ENCODE measurements at places on chromosomes 12 and 14.
A peak's percentile ranks its signal among the peaks of the same experiment; 100 is the strongest.

GRCh38 chr12:47636908-47637780 is 68.7 kb downstream of the RPAP3 start:
- DNase-seq: no peak

- DNase-seq: no peak
Observed at GRCh38 chr12:916240-916639, 33.3 kb downstream of the RAD52 start.

DNA sequence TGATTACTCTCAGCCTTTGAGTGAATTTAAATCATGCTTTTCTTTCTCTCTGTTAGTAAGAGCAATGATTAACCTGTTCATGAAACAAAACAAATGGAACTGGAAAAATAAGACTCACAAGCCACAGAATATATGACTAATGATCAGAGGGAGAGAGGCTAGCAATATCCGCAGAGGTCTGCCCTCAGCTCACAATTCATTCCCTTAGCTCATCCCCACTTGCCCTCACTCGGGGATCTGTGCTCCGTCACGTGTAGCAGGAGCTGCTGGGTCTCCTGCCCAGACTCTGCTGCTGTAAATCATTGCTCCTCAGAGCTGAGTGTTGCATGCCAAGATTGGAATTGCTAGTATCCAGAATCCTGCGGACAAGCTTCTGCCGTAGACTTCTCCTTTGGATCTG is 53.1 kb upstream of the GNG2 start:
- DNase-seq: no peak

DNA sequence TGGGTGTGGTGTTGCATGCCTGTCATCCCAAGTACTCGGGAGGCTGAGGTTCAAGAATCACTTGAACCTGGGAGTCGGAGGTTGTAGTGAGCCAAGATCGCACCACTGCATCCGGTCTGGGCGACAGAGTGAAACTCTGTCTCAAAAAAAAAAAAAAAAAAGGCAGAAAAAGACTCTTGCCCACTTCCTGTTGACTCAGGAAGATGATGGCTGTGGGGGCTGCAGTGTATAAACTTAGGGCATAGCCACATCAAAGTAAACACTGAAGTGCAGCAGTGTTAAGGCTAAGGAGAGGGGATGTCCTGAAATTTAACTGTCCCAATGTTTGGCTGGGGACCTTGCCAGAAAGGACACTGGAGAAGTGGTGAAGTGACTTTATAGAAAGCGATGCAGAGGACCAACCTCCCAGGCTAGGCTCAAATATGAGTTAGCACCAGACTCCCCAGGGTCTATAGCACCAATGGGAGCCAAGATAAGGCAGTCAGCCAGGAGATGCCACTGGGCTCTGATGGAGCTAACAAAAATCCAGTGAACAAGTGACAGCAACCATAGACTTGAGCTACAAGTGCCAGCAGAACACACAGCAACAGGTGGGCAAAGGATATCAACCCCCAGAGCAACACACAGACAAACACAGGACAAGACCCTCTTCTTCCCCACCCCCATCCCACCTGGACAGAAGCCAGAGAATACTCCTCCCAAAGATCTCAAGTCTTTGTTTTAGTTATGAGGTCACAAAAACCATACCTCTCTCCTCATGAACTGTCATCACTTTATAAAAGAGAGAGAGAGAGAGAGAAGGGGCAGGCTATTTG is 28.0 kb downstream of the NELL2 start:
- no peak for DNase-seq

DNA sequence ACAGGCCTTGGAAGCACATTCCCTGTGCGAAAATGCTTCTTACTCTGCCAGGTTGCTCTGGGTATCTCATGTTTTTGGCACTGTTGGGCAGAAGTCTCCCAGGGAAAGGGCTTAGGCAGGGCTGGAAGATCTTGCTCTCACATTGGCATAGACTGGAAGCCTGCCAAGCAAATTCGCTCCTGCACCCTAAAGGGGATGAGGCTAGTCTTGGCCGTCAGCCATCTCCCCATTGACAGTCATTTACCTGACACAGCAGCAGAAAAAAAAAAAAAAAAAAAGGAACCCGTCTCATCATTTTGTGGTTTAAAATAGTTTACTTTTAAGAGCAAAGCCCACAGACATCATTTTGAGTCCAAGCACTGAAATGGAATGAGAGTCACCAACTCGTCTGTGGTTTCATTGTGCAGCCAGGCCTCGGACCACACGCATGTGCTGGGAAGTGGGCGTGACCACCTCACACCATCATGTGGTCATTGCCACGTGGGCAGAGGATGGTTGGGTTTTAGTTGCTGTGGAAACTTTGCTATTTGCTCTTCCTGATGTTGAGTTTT is 84.8 kb downstream of the NRXN3 start:
- no peak for DNase-seq

GRCh38 chr12:17301544-17301943 is 695.6 kb upstream of the LMO3 start:
- no peak for DNase-seq

DNA sequence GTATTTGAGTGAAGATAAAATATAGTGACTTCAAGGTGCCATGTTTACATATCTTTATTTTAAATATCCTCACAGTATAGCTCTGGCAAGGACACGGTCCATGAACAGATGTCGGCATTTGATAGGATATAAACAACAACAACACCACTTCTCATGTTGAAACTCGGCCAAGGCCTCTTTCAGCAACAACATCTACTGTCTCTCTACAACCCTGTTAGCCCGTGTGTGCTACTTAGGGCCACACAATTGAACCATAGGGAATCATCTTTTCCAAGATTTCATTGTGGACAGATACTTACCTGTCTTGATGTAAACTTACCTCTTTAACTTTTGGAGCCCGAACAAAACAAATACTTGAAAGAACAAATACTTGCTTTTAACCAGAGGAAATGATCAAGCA is 168.7 kb upstream of the SSTR1 start:
- DNase-seq: no peak

DNA sequence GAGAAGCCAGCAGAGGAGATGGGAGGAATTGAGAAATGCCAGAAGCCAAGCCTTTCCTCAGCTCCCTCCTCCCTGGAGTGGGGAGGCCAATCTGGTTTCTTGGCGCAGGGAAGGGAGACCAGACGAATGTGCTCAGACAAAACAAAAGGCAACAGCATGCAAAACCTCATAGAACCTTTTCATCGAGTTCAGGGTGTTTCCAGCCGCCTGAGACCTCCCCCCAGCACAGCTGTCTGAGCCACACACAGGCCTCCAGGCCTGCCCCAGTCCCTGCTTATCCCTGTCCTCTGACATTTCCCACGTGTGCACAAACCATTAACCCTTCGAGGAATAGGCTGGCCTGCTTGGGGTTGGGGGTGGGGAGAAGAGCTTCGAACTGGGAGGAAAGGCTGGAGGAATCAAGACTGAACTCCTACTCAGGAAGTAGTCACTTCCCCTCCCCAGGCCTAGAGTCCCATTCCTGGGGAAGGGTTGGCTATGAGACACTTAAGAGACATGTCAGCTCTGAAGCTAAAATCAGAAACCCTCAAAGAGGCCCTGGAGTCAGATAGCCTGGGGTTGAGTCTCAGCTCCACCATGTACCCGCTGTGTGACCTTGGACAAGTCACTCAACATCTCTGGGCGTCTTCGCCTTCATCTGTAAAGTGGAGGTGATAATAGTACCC is 10.7 kb downstream of the TBX3 start:
- DNase-seq: peak; percentile 31

GRCh38 chr12:42960087-42960527 is 370.6 kb upstream of the PRICKLE1 start:
- no peak for DNase-seq

DNA sequence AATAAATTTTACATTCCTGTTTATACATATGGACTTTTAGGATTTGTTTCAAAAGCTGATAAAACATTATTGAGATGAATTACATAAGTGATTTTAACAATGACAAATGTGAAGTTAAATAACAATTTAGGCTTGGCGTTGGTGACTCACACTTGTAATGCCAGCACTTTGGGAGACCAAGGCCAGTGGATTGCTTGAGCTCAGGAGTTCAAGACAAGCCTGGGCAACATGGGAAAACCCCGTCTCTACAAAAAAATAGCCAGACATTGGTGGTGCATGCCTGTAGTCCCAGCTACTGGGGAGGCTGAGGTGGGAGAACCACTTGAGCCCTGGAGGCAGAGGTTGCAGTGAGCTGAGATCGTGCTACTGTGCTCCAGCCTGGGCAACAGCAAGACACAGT is 7.4 kb downstream of the ACOT2 start:
- DNase-seq: no peak

DNA sequence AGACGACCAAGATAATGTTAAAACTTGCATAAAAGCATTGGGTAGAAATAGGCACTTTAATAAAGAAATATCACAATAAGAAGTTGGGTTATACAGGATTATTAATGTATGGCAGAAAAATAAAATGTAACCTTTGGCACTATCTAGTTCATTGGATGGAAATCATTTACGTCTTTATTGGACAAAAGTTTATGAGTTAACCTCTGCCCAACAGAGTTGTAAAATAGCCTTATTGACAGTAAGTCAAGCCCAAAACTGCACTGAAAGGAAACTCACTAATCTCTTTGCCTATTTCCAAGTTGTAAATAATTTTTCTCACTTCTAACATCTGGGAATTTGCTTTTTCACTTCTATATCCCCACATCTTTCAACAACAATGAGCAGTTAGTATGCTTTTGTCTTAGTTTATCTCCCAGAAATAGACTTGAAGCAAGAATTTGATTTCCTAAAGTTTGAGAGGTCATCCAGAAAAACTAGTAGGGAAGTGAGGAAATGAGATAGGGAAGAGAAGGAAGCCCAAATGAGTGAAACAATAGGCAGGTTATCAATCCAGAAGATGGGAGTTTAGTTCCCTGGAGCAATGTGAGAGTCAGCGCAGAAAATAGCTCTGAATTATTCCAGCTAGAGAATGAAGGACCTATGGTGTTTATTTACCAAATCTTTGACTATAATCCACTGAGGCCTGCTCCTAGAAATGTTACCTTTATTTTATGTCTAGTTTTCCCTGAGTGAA is 434.8 kb downstream of the CCER1 start:
- DNase-seq: no peak

DNA sequence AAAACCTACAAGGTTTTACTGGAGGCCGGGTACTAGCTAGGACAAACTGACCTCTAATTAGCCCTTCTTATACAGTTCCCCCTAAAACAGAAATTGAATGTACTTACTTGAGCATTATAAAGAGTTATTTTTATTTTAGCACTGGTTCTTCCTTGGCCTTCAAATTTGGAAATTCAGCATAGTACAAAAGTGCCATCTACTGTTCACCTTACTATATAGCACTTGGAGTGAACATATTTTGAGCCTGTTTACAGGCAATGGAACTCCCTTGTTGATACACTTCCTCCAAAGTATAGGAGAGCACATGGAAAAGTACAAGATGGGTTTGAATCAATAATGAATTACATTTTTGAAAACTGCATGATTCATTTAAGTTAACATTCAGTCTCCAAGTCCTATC is 3.9 kb upstream of the POC1B start:
- no peak for DNase-seq

- no peak for DNase-seq
Observed at GRCh38 chr14:90450667-90451066, 53.8 kb downstream of the CALM1 start.

DNA sequence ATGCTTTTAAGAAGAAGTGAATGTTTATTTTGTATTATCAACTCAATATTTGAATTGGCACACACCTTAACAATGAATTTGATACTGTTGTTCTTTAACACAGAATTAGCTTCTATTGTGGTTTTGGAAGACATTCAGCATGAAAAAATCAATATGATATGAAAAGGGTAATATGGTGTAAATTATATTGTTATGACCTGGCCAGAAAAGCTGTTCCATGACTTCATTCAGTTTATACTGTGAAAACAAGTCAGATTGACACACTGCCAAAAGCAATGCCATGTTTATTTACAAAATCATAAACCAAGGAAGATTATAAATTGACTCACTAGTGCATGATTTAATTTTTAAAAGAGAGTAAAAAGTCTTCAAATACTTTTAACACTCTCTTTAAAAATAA is 851.4 kb upstream of the SEL1L start:
- no peak for DNase-seq

DNA sequence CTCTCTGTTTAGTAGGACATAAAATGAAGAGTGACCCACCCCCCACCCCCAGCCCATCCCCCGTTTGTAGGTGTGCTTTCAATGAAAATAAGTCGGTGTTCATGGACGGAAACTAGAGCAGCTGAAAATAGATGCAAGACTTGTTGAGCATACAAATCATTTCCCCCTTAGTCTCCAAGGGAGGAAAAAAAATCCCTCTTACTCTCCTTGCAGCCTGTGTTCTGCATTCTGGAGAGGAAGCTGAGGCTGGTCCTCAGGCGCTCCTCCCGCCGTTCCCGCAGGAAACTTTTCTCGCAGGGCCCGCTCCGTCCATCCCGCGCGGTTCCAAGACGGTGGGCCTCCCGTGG is 259.0 kb upstream of the E2F7 start:
- no peak for DNase-seq

- DNase-seq: peak; percentile 58
Observed at GRCh38 chr12:6869049-6870021, 2.0 kb downstream of the TPI1 start.

DNA sequence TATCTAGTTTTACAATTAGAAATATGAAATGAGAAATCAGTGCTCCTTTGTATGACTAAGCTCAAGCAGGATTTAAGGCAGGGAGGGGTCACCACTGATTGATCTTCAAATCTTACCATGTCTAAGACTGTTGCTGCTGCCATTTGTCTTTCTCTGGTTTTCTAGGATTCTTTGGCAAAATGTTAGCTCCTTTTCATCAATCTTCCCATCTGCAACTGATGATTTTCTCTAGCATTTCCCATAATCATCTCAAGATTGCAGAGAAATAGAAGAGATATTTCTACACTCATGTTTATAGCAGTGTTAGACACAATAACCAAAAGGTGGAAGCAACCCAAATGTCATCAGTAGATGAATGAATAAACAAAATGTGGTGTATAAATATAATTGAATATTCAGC is 175.0 kb downstream of the RAD51B start:
- no peak for DNase-seq

- no peak for DNase-seq
Observed at GRCh38 chr12:42704810-42705401, 115.4 kb upstream of the PRICKLE1 start.

- DNase-seq: no peak
Observed at GRCh38 chr14:44316647-44317440, 190.2 kb downstream of the FSCB start.

DNA sequence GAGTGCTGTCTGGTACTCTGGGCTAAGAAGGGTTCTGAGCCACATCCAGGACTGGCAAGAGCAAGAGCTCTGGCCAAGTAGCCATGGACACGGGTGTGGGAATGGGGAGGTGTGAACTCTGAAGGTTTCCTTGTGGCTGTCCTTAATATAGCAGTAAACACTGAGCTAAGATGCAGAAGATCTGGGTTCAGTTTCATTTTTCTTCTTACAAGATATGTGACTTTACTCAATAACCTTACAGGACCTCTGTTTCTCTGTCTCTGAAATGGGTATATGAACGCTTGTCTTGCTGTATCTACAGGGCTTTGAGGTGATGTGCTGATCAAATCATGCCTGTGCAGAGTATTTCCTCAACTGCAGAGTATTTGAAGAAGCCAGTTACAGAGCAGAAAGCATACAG is 521.2 kb downstream of the VRK1 start:
- no peak for DNase-seq

GRCh38 chr14:49954171-49954631 is 61.3 kb downstream of the ARF6 start:
- peak; percentile 11 for DNase-seq

- no peak for DNase-seq
Observed at GRCh38 chr12:27672643-27673042, 23.6 kb upstream of the REP15 start.

All from gastrocnemius medialis (tissue), 4 donors.